Effector CD4-positive, alpha-beta T cell (primary cell): ENCODE measurements at places on chromosomes 6 and 20.

GRCh38 chr6:109791301-109791700 is 100.2 kb downstream of the FIG4 start:
- no peak for DNase-seq

GRCh38 chr6:121302882-121303281 is 31.4 kb downstream of the TBC1D32 start:
- DNase-seq = no peak

- DNase-seq = no peak
Measured at GRCh38 chr6:30700340-30700739, 9.6 kb upstream of the NRM start.

- no peak for DNase-seq
Measured at GRCh38 chr20:35133735-35134134, 13.4 kb downstream of the EDEM2 start.

DNA sequence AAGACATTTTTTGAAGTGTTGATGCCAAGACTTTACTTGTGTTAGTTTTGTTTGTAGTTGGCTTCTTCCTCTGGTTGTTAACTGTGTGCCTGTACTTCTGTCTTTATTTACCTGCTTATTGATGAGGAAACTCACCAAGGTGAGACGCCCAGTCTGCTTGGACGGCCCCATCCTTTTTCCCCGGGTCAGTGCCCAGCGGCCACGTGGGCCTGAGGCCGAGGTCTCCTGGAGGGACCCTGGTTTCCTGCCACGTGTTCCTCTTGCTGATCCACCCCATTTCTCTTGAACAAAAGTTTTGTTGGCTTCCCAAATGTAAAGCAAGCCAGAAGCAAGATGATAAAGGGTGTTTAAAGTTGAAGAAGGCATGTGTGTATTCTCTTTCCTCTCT is 24.8 kb downstream of the DUSP22 start:
- DNase-seq = no peak

- no peak for DNase-seq
Measured at GRCh38 chr6:1841136-1841535, 231.4 kb downstream of the FOXC1 start.

DNA sequence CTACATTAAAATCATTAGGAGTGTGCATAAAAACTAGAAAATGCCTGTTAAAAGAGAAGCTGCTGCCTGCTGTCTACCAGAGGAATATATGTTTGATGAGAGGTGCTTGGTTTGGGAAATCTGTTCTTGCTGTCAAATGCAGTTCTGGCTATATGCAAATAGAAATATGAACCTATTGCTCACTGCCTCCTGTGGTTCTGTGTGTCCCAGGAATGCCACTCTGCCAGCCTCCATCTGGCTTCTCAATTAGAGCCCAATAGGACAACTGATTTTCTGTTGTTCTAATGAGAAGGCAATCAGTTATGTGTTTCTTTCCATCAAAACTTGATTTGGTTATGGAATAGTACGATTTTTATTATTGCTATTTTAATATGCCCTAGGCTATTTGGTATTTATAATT is 759.7 kb downstream of the HDGFL1 start:
- no peak for DNase-seq

GRCh38 chr6:33557376-33557775 is 22.7 kb downstream of the BAK1 start:
- DNase-seq = no peak

DNA sequence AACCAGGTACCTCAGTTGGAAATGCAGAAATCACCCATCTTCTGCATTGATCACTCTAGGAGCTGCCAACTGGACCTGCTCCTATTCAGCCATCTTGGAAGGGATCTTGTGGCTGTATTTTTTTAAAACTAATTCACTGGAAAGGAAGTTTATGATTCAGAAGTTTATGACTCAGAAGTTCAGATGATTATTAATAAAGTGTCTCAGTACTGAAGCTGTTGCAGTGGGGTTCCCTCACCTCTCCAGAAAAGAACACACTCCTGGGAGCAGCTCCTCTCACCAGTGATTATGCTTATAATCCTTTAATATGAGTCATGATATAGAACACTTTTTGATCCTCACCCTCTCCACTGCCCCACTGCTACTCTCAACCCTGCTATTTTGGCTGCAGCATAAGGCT is 291.2 kb upstream of the HS3ST5 start:
- no peak for DNase-seq

DNA sequence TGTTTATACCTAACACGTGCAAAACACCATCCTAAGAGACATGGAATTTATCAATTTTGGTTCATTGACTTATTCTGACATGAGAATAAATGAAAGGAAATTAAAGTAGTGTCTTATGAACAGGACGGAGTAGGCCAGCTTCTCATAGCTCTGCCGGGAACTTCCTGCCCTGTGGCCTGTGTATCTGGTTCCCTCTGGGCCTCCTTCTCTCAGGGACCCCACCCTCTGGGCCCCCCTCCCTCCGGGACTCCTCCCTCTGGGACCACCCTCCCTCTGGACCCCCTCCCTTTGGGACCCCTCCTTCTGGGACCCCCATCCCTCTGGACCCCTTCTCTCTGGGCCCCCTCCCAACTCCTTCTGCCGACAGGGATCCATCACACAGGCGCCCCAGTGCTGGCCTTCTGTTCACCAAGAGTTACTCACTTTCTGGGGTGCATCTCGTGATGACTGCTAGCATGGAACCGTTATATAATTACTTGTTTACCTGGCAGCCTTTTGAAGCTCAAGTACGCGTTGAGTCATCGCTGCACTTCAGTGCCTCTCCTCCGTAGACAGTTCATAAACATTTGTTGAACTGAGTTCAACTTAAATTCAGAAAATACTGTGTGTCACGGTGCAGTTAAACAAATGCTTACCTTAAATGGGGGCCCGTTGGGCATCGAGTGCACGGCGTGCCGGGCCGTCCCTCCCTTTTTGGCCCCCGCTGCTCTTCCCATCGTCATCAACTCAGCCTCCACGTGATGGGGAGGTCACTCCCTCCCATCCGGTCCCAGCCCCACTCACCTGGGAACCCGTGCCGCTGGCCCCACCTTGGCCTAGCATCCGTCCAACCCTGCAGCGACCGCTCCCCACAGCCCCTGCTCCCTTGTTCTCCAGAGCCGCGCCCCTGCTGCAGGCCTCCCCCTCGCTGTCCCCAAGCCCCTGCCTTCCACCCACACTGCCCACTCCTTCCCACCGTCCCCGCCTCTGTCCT is 8.1 kb downstream of the CCR6 start:
- no peak for DNase-seq

- DNase-seq = no peak
Measured at GRCh38 chr6:142485256-142485655, 183.4 kb downstream of the ADGRG6 start.

GRCh38 chr20:11008444-11009033 is 334.7 kb upstream of the JAG1 start:
- DNase-seq = no peak

DNA sequence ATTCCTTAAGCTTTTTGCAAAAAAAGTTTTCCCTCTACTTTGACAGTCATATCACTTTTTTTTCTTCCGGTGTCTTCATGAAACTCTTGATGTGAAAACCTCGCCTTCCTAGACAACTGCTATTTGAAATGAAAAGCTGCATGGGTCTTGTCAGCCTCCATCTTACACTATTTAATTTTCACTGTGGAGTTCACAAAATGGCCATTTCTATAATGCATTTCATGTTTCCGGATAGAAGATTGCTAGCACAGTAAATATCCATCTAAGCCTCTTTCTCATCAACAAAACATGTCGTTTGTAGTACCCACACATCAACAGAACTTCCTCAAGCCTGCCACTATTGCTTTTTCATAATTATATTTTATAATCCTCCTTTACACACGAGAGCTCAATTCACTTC is 204.9 kb upstream of the ID4 start:
- no peak for DNase-seq

DNA sequence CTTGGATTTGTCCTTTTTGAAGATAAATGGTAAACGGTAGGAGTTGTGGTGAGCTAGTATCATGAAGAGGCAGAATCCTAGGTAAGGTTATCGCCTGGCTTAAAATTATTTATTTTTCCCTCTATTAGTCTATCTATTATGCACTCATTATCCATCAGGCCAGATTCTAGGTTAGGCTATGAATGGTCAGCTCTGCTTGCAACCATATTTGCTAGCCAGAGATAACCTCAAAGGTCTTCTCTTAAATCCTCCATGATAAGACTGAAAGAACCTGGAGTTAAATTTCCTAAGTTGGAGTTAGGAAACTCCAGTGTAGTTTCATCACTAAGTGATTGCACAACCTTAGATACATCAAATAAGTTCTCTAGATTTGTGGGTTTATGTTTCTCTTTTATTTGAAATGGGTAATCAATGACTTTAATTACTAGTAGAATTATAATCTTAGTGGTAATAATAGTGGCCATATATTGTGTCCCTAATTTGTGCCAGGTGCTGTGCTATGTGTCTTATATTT is 302.1 kb upstream of the RUNX2 start:
- DNase-seq = no peak

- no peak for DNase-seq
Measured at GRCh38 chr6:116385459-116385802, 14.7 kb downstream of the DSE start.

- DNase-seq = no peak
Measured at GRCh38 chr6:25874822-25875562, 949 bp upstream of the SLC17A3 start.

DNA sequence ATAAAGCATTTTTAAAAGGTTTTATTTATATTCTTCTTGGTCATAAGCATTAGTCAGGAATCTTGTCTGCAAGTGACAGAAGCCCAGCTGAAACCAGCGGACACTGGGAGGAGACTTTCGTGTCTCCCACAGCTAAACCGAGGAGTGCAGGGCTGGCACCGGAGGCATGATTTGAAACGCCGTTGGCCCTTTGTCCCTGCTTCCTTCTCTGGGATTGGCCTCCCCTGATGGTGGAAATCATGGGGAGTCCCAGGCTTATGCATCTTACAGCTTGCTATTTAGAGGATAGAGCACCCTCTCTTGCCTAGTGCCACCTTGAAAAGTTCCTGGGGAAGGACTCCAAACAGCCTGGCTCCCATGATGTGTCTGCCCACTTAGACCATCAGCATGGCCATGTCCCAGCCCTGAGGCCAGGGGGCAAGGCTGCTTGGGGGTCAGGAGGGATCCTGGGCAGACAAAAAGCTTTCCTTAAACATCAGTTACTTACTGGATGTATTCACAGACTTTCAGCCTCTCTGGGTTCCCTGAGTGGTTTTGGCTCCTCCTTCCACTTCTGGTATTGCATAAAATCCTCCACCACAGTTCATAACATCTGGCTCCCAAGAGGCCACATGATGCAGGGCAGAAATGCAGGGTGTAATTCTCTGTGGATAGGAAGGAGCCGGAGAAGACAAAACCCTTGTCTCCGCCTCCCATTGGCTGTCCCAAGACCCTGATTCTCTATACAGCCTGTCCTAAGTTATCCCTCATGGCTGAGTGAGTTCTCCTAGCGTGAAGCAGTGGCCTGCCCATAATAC is 49.3 kb upstream of the INSM1 start:
- no peak for DNase-seq

DNA sequence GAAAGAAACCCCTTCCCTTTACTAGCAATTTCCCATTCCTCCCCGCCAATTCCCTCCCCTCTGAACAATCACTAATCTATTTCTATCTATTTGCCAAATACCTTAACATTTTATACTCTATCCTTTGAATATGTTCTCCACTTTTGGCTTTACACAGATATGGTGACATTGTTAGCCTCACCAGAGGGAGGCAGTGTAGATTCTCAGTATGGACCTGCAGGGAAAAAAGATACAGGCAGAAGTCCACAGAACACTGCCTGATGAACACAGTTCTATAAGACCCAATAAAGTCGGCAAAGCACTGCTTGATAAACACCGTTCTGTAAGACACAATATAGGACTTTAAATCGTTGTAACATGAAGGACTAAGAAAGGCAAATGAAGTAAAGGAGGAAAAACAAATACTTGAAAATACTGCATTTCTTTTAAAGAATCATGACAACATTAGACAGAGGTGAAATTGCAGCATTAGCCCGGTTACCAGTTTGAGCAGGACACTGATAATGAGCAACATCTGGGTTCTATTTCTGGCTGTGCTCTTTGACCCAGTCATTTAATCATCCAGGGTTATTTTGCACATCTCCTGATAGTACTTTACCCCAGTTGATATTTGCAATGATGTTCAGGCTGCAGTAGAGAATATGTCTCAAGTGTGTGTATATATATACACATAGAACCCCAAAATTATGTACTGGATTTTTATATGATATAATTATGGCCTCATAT is 296.8 kb downstream of the UTRN start:
- no peak for DNase-seq

- no peak for DNase-seq
Measured at GRCh38 chr6:141467881-141468280, 664.8 kb upstream of the GJE1 start.

- no peak for DNase-seq
Measured at GRCh38 chr20:2108987-2109386, 7.4 kb downstream of the STK35 start.

GRCh38 chr20:19670829-19671228 is 87.2 kb upstream of the RIN2 start:
- no peak for DNase-seq

- no peak for DNase-seq
Measured at GRCh38 chr6:15230827-15231226, 15.0 kb upstream of the JARID2 start.

GRCh38 chr20:17498641-17499040 is 32.5 kb downstream of the BFSP1 start:
- no peak for DNase-seq

DNA sequence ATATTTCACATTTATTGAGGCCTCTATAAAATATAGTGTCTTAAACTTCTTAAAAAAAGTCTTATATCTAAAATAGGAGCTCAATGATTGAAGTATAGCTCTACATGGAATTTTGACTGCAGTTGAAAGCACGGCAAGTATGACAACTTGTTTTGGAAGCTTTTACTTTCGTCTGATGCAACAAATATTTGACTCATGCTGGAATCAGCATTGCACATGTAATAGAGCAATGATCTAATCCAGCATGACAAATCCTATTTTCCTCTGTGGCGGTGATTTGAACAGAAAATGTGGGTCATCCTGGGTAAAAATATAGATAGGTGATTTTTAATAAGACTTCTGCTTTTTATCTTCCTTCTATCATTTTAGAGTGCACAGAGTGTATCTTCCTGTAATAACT is 111.6 kb downstream of the TINAG start:
- DNase-seq = no peak

DNA sequence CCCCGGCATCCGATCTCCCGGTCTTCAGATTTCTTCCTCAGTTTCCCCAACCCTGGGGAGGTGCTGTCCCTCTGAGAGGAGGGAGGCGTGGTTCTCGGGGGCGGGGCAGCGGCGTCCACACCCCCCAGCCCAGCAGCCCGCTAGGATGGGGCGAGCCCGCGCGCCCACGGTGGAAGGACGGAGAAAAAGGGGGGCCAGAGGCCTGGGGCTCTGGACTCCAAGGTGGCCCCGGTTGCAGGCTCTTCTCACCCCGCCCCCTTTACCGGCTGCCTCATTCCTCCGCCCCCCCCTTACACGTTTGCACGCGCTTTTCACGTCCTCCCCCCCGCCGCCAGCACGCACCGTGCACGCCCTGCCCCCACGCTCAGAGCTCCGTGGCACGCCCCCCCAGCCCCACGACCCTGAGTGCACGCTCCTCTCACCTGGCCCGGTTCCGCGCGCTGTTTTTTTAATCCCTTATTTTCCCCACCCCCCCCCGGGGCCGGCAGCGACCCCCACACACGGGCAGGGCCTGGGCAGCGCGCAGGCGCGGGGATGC is 402 bp downstream of the ZBTB12 start:
- peak; percentile 56 for DNase-seq
